Endothelial cell (in vitro differentiated cells): ENCODE measurements at places on chromosomes 5 and 9. TPM values are rescaled to one million over a fixed set of nuclear protein-coding genes. Genes with fewer than 3 reads are reported as not detected.

DNA sequence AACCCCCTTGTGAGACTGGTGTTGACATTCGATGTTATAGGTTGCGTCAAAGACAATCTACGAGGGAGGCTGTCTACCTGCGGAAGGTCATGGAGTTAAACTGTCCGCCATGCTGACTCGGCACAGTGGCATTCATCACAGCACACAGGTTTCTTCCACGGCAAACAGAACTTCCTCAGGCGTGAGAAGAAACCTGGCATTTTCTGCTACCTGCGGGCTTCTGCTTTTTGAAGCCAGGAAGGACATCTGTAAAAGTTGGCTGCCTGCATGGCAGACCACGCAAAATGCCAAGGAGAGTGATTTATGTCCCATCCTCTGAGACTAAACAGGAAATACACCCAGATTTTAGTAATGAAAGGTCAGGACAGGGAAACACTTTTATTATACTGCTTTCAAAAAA lies 809.8 kb upstream of the NUDT12 start:
- H3K36me3 ChIP-seq: no peaks in the 10 kb centered on the region
- no peaks in the 10 kb centered on the region for H3K27me3 ChIP-seq
- no peak overlapping the region for H3K27ac ChIP-seq

GRCh38 chr5:73514418-73514817 lies 16.2 kb downstream of the BTF3 start:
- H3K4me1 ChIP-seq: no peaks in the 10 kb centered on the region
- H3K27ac ChIP-seq: no peak overlapping the region
- H3K4me3 ChIP-seq: no peak overlapping the region
- H3K36me3 ChIP-seq: no peaks in the 10 kb centered on the region

- DNase-seq: peak; percentile 69
- no peaks in the 10 kb centered on the region for H3K27me3 ChIP-seq
- no peaks in the 10 kb centered on the region for H3K36me3 ChIP-seq
- H3K27ac ChIP-seq: no peak within 1 kb of the TSS
These were observed at the start of gene CDH18 for GRCh38 chr5:19987612-19988361. TSS of gene CDH18 (minus strand) at chr5:19988200. CDS start at chr5:19838986, 149,214 bp downstream.

DNA sequence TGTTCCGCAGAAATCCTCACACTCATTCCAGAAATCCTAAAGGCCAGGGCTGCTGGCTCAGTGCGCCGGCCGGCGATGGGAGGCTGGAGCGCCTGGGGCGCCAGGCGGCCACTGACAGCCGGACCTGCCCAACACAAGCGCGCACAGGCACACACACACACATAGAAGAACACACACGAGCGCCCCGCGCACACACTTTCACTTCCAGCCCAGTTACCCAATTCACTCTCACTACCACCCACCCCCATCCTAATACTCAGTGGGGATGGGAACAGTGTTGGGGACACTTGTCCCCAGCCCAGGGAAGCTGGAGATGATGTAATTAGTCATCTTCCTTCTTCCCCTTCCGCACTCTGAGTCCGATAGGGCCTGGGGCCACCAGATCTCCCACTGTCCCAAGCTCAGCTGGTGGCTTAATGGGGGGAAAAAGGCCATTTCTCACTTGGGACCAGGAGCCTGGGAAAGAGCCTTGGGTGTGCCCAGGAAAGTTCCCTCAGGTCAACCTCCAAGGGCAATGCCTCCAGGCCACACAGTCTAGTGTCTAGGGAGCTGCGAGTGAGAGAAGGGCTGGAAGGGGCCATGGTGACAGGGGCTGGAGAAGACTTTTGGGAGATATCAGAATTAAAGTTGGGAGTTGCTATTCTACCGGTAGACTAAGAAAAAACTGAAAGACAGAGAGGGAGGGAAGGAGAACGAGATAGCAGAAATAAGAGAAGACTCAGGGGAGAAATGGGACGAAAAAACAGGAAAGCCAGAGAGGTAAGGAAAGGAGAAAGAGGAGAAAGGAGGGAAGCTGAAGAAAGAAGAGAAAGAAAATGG lies 1.7 kb downstream of the EBF1 start:
- peak overlapping the region; percentile 58 for H3K27ac ChIP-seq
- peak overlapping the region; percentile 79 for H3K4me3 ChIP-seq
- H3K4me1 ChIP-seq: peaks cover 37% of the 10 kb centered on the region
- DNase-seq: peak; percentile 33

DNA sequence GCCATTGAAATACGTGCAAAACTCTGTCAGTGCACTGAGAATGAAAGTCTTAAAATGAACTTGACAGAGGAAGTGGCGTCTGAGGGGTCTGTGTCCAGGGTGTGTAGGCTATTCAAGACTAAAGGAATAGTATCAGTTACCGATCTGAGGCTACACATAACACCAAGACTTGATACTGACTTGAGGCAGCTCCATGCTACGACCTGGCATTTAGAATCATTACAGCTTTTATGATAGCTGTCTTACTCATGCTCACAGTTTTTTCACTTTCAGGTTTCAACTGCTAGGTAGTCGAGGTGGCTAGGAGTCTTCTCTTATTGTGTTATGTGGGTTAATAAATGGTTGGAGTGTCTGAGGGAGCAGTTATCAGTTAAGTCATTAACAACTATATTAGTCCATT lies 92.8 kb upstream of the SLCO6A1 start:
- DNase-seq: no peak
- H3K36me3 ChIP-seq: no peaks in the 10 kb centered on the region
- no peaks in the 10 kb centered on the region for H3K27me3 ChIP-seq
- no peaks in the 10 kb centered on the region for H3K4me1 ChIP-seq

The SPATA31A6 gene
- not detected for total RNA-seq

DNA sequence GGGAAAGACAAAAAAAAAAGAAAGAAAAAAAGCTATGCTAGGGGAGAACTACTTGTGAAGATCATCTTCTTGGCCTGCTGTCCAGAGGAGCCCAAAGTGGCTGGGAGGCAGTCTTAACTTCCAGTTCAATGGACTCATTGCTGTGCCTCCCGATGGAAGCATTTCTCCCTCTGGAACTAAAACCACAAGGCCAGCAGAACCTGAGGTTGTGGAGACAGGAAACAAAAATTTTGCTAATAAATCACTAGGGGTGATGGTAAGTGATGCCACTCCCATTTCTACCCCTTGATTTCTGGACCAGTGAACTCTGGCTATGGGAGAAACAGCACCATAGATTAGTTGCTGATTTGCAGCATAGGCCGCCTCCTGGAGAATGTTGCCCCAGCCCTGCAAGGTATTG lies 123.4 kb upstream of the NFIL3 start:
- H3K27ac ChIP-seq: no peak overlapping the region
- no peak overlapping the region for H3K4me3 ChIP-seq
- peaks cover 3% of the 10 kb centered on the region for H3K27me3 ChIP-seq
- H3K36me3 ChIP-seq: no peaks in the 10 kb centered on the region
- no peak for DNase-seq

GRCh38 chr9:137772281-137772873 lies 105.2 kb upstream of the CACNA1B start:
- peaks cover 4% of the 10 kb centered on the region for H3K27me3 ChIP-seq
- peak; percentile 26 for DNase-seq
- H3K36me3 ChIP-seq: peaks cover 46% of the 10 kb centered on the region
- no peak overlapping the region for H3K4me3 ChIP-seq
- H3K4me1 ChIP-seq: no peaks in the 10 kb centered on the region
- H3K27ac ChIP-seq: no peak overlapping the region

DNA sequence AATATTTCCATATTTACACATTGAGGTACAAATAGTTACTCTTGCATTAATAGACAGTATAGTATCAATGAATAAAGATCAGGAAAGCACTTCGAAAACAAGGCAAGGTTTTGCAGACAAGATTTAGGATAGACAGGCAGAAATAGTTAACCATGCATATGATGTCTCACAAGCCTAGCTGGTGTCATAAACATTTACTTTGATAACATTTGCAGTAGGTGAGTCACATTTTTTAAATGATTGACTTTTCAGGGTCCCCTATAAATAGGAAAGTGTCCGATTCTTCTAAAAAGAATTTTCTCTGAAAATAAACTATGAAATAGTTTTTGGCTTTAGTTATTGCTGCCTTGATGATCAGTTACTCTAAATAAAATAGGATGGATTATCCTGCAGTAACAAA lies 162.1 kb downstream of the SNX18 start:
- no peaks in the 10 kb centered on the region for H3K36me3 ChIP-seq
- no peak overlapping the region for H3K4me3 ChIP-seq
- H3K27me3 ChIP-seq: peaks cover 4% of the 10 kb centered on the region
- H3K4me1 ChIP-seq: no peaks in the 10 kb centered on the region

- H3K4me3 ChIP-seq: no peak overlapping the region
- peaks cover 1% of the 10 kb centered on the region for H3K36me3 ChIP-seq
- H3K4me1 ChIP-seq: no peaks in the 10 kb centered on the region
- peaks cover 4% of the 10 kb centered on the region for H3K27me3 ChIP-seq
- no peak for DNase-seq
These were observed 34.0 kb upstream of the ZNF484 start for GRCh38 chr9:92911511-92912475.

DNA sequence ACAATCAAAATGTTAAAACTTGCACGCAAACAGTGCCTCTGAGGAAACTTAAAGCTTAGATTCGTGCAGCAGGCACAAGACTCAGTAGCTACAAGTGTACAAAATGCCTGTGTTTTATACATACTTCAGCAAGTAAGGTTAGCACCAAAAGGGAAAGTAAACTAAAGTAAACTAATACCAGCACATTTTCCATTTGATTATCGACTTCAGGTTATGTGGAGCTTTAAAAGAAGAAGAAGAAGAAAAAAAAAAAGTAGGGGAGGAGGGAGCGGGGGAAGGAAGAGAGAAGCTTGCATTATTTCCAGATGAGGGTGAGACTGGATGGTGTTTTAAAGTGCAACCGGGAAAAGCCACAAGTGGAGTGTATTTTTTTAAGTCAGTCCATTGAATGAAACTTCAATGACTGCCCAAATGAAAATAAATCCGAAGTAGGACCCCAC lies 596 bp upstream of the ADAMTS6 start:
- no peak overlapping the region for H3K4me3 ChIP-seq
- peaks cover 13% of the 10 kb centered on the region for H3K4me1 ChIP-seq
- H3K27me3 ChIP-seq: no peaks in the 10 kb centered on the region
- peak overlapping the region; percentile 97 for H3K27ac ChIP-seq

The ADAMTS13 gene
- 9.1 TPM for total RNA-seq

DNA sequence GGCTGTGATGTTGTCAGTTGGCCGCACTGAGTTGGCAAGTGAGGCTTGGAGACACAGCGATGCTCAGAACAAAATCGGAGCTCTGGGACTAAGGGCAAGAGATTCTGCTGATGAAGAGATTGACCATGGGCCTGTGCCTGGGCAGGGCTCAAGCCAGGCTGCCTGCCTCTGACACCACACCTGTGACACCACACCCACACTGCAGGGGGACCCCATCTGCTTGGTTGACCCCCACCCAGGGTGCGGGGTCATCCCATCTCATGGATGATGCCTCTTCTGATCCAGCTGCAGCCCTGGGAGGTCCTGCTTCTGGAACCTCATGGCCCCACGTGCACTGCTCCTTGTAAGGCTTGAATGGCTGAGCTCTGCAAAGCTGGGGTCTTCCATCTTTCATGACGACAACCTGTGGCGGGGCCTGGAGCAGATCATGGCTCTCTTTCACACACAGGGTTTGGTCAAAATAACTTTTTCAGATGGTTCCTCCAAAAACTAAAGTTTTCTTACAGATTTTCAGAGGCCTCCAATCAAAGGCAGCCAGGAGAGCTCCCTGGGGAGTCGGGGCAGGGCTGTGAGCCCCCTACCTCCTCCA lies 185.2 kb downstream of the GADD45G start:
- peaks cover 6% of the 10 kb centered on the region for H3K4me1 ChIP-seq
- no peak overlapping the region for H3K27ac ChIP-seq
- no peak overlapping the region for H3K4me3 ChIP-seq
- H3K27me3 ChIP-seq: no peaks in the 10 kb centered on the region

DNA sequence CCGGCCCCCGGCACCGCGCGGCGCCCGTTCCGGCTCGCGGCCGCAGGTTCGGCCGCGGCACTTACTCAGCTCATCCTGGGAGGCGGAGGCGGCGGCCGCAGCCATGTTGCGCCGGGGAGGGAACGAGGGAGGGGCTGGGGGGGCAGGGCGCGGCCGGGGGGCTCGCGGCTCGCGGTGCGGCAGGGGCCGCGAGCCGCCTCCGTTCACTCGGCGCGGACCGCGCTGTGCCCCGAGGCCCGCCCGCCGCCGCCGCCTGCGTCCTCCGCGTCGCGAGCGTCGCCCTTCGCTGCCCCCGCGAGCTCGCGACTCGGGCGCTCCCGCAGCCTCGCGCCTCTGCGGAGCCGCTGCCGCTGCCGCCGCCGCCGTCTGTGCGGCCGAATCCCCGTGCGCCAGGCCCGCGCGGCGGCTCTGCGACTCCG lies 735 bp downstream of the ECPAS start:
- peaks cover 4% of the 10 kb centered on the region for H3K36me3 ChIP-seq
- H3K4me3 ChIP-seq: no peak overlapping the region
- peaks cover 8% of the 10 kb centered on the region for H3K27me3 ChIP-seq
- no peak overlapping the region for H3K27ac ChIP-seq
- peaks cover 19% of the 10 kb centered on the region for H3K4me1 ChIP-seq
